ENCODE measurements at places on chromosomes 16 and 17.

DNA sequence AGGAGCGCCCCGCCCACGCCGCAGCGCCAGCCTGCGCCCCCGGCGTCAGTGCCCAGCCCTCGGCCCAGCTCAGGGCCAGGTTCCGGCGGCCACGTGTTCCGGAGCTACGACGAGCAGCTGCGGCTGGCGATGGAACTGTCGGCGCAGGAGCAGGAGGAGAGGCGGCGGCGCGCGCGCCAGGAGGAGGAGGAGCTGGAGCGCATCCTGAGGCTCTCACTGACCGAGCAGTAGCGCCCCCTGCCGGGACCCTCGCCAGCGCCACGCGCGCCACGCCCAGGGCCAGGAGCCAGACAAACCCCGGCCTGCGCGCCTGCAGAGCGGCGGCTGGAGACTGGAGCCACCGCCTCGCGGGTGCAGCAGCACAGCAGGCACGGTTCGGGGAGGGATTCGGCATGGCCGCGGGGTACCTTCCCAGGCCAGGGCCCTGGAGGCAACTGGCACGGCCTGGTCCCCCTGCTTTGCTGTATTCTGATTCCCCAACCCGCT, 9.3 kb downstream of the CORO6 start:
- peak; percentile 90 for DNase-seq

DNA sequence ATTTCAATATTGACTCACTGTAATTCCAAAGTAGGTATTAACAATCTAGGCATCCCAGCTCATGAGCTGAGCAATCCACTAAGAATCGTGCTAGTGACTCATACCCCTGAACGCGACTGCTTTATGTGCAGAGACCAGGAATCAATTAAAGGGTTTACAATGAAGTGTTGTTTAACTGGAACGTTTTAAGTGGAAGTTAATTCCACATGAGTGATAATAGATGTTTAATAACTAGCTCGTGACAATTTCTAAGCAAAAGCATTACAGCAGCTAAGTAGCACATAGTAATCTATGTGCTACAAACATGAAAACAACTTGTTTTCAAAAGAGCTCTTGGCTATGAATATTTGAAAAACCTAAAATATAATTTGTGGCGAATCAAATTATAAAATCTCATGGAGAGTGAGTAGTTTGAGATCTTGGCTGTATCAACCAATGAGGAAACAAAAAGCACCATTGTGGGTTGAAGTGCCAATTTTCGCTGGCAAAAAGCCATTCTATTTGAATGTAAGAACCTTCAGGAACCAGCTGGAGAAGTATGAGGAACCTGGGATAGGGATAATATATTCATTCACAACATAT, 9.4 kb downstream of the GJC1 start:
- DNase-seq = no peak

GRCh38 chr17:80868022-80868609, 123.5 kb upstream of the CHMP6 start:
- no peak for DNase-seq

GRCh38 chr17:66610361-66611133, 224.4 kb upstream of the CACNG5 start:
- DNase-seq = no peak

DNA sequence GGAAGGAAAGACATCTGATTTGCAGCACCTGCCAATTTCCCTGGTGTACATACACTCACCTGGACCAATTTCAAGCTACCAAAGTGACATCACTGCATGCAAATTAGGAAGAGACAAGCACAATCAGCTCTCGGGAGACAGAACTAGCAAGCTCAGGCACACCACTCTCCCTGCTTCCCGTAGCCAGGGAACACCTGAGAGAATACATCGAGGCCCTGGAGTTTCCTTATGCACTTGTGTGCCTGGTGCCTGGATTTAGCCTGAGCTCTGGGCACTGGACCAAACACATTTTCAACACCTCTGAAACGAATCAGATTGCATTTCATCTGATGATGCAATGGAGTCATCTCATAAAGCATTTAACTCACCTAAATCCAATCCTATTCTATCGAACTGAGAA, 110.5 kb downstream of the HS3ST2 start:
- DNase-seq = no peak

DNA sequence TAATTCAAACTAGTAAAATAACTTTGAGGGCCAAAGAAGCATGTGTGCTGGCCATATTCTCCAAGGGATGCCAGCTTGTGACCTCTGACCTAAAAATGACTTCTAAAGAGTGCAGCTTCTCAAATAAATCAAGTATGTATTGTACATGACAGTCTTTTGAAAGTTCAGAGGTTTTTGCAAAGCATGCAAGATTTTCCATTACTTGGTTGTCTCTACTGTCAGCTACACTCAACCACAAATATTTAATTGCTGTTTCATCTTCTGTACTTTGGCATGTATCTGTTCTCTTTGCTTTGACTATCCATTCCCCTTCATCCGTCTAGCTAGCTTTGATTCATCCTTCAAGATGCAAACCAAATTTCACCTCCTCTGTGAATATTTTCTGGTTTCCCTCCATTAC, 121.9 kb upstream of the HS3ST2 start:
- no peak for DNase-seq

- no peak for DNase-seq
Observed at GRCh38 chr16:61362585-61362984, 673.7 kb downstream of the CDH8 start.

- no peak for DNase-seq
Observed at GRCh38 chr17:41520821-41521521, 2.3 kb upstream of the KRT15 start.

GRCh38 chr17:13947499-13947898, 121.8 kb upstream of the COX10 start:
- DNase-seq = no peak

DNA sequence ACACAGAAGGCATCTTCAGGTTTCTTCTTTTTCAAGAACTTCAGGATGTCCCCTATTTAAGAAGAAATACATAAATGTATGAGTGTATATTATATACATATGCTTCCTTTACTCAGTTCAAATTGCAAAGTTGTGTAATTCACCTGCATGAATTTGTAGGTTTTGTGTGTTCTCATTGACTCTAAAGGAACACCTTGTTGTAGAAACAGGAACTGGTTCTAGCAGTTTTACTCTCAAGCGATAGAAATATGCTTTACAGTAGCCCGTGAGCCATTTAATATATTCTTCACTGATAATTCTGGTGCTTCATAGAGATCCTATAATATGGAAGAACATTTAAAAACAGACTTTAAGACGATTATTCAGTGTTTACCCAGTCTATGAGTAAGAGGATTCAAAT, 53.3 kb upstream of the LRRC37A3 start:
- no peak for DNase-seq

DNA sequence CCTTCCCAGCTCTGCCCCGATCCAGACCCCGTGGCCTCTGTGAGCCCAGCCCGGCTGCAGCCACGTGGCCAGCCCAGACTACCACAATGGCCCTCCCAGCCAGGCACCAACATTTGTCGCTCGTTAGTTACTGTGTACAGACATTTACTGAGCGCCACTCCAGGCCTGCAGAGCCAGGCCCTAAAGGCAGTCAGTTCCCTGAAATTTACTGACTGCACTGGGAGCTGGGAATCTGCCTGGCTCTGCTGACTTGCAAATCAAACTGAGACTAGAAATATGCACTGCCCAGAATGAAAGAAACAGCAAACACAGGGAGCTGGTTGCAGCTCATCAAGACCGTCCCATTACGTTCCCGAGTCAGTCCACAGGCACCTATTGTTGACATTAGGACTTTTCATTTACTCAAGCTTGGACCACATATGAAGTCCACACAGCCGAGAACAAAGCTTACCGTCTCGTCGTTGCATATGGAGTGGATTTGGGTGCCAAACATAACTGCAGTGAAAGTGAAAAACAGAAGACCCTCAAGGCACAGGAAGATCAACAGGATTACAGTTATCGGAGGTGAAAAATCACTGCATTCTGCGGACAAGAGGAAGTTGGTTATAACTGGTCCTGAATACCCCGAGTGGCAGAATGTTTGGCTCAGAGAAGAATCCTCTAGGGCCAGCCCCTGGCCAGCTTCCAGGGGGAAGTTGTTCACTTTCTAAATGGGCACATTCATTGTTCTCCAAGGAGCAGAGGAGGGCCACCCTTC, 34.5 kb downstream of the ZDHHC7 start:
- no peak for DNase-seq

DNA sequence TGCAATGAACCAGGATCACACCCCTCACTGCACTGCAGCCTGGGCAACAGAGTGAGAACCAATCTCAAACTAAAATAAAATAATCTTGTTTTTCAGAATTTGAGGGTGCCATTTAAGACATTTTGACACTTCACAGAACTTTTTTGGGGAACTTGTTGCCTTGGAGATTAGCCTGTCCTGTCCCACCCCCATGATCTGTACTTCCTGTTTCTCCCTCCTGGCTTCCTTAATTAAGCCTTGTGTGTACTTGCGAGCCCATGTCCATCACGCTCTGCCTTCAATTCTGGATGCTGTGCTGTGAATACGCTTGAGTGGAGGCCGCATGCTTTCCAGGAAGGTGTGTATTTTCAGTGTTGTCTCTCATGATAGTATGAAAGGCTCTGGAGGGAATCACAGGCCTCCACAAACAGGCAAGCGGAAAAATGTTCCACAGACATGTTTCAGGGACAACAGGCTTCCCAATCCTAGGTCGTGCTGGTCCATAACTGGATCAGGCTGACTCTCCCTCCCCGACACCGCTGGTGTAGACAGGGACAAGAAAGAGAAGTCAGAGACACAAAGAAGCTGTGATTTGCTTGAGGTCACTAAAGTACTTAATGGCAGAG, 56.9 kb downstream of the NOS2 start:
- no peak for DNase-seq

DNA sequence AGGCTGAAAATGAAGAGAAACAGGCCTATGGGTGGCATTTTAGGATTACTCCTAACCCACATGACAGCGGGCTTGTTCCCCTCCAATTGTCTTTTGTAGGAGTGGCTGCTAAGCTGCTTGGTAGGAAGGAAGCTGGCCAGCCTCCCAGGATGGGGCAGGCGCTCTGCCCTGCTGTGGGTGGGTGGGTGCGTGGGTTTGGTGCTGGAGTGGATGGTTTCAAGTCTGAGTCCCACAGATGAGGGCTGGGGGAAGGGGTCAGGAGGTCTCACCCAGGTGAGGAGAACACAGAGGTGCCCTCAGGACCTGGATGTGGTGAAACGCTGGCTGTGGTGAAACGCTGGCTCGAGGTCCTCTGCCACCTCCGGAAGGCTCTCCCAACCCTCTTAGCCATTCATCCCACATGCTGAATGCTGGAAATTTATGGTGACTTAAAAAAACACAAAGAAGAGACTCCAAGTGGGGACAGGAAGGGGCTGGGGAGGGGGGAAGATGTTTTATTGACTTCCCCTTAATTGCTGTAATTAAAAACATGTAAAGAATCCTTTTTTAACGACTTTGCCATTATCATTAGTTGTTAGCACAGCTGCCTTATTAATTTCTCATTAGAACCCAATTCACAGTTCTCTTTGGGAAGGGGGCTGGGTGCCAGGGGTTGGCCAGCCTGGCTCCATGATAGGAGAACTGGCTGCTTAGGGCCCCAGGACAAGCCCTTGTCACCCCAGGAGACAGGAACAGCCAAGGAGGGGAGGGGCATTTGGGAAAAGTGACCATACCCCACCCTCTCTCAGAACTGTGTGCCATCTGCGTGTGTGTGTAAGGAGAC, 153.5 kb upstream of the CDC42EP4 start:
- no peak for DNase-seq

GRCh38 chr17:82693168-82693867, 5.2 kb downstream of the RAB40B start:
- no peak for DNase-seq

DNA sequence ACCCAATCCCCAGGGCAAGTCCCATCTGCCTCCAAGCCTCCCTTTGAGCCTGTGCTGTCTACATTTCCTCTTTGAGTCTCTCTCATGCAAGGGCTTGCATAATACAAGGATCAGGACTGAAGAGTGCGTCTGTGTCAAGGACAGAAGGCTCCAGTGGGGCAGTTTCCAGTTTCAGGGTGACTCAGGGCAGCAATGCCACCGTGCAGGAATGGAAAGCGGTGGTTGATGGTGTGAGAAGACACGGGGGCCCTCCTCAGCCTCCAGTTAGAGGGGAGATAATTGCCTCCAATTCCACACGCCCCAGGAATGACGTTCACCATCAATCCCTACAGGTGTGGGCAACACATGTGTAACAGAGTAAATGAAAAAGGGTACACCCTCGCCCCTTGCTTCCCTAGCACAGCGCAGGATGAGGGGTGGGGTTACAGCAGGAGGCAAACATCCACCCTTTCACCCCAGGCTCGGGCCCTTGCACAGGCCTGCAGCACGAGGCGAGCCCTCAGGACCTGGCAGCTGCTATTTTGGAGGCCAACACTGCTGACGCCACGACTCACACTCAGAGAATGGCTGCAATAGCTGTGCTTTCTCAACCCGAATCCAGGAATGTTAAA, 24.8 kb upstream of the SLC25A19 start:
- no peak for DNase-seq

GRCh38 chr17:31136319-31136718, 41.5 kb downstream of the NF1 start:
- DNase-seq = no peak

DNA sequence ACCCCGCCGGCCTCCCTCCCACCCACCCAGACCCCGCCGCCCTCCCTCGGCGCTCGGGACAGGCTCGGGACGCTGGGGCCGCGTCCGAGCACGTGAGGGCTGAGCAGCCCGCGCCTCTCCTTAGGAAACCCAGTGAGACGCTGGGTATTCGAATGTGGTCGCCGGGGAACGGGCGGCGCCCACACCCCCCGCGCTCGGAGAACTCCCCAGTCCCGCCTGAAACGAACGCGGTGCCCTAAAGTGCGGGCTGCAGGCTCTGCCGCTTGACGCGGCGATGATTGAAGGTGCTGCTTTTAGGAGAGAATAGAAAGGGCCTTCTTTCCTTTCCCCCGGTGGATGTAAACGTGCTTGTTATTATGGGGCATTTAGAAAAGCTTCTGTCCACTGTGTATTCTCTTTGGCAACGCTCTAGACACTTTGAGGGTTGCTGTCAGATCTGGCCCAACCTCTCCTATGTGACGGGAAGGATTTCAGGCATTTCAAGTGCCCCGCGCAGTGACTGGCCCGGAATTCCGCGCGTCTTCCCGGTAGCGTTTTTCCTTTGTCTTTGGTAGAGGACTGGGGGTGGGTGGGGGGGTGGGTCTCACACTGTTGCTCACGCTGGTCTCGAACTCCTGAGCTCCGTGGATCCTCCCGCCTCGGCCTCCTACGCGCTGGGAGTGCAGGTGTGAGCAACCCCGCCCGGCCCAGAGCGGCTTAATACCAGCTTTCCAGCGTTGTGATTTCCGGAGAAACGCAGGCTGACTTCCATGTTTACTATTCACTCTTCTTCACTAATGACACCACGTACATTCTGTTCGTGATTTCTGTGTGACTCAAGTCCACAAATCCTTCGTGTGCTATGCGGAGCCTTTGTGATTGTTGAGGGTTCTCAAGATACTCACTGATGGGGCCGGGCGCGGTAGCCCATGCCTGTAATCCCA, 21.8 kb upstream of the FOXK2 start:
- DNase-seq = peak; percentile 73

DNA sequence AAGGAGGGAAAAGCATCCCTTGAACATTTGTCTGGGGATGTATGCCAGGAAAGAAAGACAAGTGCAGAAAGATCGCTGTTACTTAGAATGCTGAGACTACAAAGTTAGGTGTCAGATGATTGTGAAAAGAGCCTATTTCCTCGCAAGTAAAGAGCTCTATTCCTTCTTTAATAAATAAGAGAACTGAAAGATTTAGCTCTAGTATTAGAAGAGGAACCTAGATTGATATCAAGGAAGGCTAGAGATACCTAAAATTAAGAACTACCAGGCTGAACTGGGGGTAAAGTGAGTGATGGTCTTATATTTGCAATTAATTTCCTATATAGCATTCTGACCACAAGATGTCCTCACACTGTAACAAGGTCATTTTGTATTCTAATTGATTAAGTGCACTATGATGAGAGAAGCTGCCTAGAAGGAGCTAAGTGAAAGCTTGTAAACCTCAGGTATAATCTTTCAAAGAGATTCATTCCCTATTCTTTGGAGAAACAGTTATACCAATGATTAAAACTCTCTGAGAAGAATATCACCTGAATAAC, 62.3 kb downstream of the SSH2 start:
- DNase-seq = no peak

Data from natural killer cell (primary cell).